ENCODE measurements at places on chromosomes 1 and 21.

GRCh38 chr1:153958111-153958960, at the start of gene CRTC2:
Gene CRTC2, minus strand, starts transcription at chr1:153958612. Its CDS starts 115 bp downstream, at chr1:153958497.
- peak; percentile 92 for DNase-seq

DNA sequence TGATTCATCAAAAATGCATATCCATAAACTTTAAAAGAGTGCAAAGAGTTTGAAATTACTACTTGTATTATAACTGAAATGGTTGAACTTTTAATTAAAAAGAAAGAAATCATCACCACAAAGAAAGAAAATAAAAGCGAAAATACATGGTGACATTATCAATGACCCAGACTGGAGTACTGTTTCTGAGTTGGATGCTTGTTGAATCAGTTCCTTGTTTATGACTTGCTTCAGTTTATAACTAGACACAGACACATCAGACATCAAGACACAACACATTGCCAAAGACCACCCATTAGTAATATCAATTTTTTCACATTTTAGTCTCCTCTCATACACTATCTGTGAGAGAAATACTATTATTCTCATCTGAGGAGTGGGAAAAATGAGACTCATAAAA, 293.0 kb downstream of the MRPL39 start:
- DNase-seq: no peak

DNA sequence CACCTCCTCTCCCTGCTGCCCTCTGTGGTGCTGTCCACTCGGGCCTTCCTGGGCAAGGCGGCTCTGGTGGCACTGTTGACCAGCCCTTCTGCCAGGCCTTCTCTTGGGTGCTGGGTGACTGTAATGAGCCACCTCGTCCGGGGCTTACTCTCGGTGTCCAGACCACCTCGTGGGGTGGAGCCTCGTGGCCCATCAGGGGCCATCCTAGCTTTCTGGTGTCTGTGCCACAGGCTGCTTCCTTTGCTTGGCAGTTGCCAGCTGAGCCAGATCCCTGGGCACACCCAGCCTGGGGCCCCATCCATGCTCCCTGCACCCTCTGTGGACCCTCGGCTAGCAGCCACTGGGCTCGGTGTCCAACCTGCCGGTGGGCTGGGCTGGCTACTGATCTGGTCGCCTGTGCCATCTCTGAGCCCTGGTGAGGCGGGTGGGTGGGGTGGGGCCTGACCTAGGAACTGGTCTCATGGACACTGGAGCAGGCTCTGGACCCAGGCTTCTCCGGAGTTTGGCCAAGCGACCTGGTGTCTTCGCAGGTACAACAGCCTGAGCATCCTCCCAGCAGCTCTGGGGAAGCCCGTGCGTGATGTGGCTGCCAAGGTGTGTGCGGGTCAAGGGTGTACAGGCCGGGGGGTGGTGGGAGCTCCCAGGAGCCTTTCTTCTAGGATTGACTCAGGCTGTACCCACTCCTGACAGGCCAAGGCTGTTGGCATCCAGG, 1.4 kb downstream of the PRXL2B start:
- DNase-seq: no peak

DNA sequence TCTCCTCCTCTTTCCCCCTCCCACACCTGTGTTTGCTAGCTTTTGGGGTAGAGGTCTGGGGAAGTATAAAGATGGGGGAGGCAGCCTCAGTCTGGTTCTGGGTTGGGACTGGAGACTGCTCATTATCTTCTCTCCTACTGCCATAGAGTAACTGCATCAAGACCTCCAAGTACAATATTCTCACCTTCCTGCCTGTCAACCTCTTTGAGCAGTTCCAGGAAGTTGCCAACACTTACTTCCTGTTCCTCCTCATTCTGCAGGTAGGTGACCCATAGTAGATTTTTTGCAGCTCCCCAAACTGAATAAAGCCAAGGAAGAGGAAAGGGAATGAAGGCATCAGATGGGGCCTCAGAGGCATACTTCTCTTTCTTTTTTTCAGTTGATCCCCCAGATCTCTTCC, 5.3 kb downstream of the ATP8B2 start:
- no peak for DNase-seq

DNA sequence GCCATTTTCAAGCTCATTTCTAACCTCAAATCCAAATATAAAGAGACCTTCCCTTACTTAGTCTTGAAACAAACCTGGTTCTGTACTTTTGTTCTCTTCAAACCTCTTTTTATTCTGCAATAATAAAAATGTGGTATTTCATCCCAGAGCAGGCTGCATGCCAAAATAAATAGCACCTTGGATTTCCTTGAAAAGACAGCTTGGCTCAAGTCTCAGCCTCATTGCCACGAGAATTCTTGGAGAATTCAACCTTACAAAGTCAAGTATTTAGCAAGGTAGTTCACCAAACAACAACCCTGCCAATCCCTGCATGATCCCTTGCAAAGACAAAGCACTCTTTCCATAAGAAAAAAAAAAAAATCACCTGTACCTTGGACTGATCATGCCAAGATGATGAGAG, 33.8 kb downstream of the KANK4 start:
- DNase-seq: no peak

DNA sequence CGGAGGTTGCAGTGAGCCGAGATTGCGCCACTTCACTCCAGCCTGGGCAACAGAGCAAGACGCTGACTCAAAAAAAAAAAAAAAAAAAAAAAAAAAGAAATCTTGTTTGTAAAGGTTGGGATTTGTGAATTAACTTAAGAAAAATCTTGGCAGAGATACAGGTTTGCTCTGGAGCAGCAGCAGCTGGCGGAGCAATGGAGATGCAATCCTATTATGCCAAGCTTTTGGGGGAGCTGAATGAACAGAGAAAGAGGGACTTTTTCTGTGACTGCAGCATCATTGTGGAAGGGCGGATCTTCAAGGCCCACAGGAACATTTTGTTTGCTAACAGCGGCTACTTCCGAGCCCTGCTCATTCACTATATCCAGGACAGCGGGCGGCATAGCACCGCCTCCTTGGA, 5.6 kb downstream of the ZBTB8B start:
- no peak for DNase-seq

DNA sequence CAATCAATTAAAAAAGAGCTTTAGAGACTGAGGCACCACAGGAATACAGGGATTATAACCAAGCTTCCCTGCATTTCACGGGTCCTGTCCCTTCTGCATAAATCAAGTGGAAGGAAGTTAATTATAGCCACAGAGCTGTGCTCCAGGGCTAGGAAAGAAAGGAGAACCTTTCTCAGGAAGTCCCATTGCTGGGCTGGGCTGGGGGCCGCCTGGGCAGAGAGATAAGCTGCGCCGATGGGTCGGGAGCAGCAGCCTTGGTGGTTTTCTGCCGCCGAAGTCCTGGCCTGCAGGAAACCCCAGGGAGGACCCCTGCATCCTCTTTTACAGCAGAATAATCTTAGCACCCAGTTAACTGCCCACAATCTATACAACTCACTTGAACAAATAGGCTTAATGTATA, 12.6 kb upstream of the CD34 start:
- DNase-seq: no peak

- peak; percentile 40 for DNase-seq
These were observed 56.0 kb upstream of the EDARADD start for GRCh38 chr1:236338096-236338495.

- DNase-seq: no peak
These were observed 49.4 kb downstream of the CAPN9 start for GRCh38 chr1:230796626-230797025.

DNA sequence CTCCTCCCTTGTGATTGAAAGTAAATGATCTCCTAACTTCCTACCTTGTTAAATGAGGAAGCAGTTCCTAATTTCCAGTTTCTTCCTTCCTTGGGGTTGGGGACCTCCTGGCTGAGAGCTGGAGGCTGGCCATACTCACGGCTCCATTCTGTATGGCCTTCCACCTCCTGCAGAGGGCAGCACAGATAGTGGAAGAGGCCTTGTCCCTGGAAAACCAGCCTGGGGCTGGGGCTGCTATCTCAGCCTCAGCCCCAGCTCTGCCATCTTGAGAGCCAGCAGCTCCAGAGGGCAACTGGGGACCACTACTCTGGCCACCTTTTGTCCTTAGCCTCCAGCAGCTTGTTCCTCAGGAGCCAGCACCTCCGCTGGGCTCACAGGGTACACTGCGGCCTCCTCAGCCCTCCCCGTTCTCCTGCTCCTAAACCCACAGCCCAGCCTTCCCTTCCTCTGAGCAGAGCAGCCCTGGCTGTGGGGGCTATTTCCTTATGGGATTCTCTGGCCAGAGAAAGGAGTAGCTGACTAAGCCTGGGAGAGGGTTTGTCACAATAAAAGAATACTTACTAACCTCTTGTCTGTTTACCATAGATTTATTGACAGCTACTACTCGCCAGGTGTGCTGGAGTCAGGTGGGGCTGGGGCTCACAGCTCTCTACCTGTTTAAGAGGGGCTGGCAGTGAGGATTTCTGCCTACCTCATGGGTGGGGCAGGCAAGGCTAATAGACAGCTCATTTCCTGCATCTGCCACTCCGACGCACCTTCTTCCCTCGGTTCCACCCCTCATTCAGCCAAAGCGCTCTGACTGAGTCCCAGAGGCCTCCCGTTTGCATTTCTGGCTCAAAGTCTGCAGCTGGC, 6.3 kb downstream of the TMEM234 start:
- DNase-seq: no peak

GRCh38 chr1:55490547-55490946, 275.4 kb upstream of the USP24 start:
- no peak for DNase-seq

- peak; percentile 71 for DNase-seq
These were observed 31.1 kb downstream of the EEIG2 start for GRCh38 chr1:108590957-108591356.

DNA sequence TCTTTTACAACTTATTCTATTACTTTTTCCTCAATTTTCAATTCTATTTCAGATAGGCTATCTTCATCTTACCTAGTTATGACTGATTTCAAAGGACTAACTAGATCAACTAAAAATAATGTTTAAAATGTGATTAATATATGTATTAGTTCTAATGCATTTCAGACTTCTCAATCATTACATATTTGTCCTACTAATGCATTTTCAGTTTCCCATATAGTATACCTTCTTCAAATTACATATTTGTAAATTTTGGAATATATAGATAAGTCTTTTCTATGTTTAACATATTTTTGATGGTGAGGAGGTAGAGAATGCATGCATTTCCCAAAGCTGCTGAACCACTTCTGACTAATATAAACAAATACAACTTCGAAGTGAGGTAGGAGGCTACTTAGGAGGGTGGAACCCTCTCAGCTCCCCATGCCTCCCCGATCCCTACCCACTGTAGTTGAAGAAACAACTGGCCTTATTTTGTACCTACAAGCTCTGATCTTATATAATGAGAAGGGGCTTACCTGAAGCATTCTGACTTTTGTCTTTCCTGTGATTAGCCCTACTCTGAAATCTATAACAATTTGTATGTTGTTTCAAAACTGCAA, 1.7 kb downstream of the TRMT1L start:
- DNase-seq: no peak

- no peak for DNase-seq
These were observed 7.3 kb downstream of the FCRLB start for GRCh38 chr1:161728376-161729226.

GRCh38 chr21:40719615-40720014, 127.3 kb downstream of the DSCAM start:
- DNase-seq: no peak

- DNase-seq: no peak
These were observed 10.9 kb downstream of the H3-3A start for GRCh38 chr1:226073184-226073950.

All from HS-5 (cell line).